DMS 273 treated with DMSO at 0.1 percent for 48 hours (cell line): ENCODE measurements at places on chromosomes 5 and 9.

GRCh38 chr9:93620881-93621820 lies 44.8 kb downstream of the PHF2 start:
- no peak for DNase-seq

GRCh38 chr5:86979811-86980411 lies 287.8 kb upstream of the RASA1 start:
- no peak for DNase-seq

GRCh38 chr5:9626955-9627354 lies 3.2 kb downstream of the TAS2R1 start:
- DNase-seq: no peak

DNA sequence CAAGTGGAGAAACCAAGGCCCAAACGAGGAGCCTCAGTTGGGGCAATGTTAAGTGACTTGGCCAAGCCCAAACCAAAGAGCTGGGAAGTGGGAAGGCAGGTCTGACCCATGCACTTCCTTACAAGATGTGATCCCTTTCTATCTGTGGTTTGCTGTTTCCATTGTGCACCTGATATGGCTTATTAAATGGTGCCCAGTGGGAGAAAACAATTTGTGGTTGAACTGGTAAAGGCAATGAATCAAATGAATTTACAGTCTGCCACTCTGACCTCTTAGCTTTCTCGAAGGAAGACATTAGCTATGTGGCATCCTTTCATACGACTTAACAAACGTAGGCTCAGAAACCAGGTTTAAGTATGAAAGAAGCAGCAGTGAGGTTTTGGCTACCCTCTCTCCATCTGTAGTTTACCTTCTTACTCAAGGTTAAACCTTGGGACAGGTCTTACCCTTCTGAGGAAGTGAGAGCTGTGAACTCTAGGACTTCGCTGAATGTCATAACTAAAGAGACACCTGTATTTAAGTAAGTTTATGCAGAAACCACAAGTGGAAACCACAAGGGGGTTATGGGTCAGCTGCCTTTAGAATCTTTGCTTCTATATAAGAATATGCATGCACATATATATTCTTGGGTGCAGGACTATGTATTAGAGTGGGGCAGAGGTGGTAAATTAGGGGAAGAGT lies 100.5 kb upstream of the SPATA31D4 start:
- DNase-seq: no peak

- DNase-seq: no peak
These were observed 75.6 kb downstream of the ARHGEF28 start for GRCh38 chr5:73701566-73701965.

DNA sequence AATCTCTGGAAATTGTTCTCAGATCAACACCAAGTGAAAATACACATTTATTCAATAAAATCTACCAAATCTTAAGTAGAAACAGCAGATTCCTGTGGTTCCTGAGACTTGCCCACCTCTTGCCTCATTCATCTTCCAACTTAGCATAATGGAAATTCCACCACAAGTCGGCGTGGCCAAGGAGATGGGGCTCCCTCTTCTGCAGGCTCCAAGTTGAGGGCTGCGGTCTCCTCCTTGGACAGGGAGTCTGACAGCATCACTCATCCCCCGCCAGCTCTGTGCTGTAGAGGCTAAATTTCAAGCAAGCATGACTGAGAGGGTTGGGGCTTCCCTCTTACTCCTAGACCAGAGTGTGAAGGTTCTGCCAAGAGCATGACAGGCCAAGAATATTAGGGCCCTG lies 273.7 kb downstream of the DIRAS2 start:
- DNase-seq: no peak

DNA sequence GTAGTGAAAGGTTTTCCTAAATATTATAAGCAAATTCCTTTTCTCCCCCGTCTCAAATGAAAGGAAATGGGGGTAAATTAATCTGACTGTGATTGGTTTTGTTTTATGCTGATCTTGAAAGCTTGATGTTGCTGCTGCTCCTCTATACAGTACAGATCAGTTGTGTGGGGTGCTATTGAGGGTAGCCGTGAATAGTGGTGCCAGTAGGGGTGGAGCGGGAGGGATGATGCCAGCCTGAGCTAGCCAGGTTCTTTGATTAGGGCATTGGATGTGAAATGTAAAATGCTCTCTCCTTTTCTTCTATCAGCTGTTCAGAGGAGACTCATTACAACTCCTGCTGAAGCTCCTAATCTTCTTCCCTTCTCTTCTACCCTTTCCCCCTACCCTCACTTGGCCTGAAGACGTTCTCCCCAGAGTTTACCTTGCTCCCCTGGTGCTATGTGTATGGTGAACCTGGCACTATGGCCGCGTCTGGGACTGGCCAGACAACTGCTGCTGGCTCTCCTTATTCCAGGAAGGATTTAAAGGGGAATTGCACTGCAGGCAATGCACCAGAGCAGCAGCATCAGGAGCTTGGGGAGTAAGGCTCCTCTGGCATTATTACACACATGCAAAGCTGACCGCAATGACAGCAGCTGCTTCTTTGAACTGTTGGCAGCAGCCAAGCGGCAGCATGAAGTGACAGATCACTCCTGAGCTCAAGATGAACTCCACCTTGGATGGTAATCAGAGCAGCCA lies 566 bp downstream of the GPR21 start:
- no peak for DNase-seq

DNA sequence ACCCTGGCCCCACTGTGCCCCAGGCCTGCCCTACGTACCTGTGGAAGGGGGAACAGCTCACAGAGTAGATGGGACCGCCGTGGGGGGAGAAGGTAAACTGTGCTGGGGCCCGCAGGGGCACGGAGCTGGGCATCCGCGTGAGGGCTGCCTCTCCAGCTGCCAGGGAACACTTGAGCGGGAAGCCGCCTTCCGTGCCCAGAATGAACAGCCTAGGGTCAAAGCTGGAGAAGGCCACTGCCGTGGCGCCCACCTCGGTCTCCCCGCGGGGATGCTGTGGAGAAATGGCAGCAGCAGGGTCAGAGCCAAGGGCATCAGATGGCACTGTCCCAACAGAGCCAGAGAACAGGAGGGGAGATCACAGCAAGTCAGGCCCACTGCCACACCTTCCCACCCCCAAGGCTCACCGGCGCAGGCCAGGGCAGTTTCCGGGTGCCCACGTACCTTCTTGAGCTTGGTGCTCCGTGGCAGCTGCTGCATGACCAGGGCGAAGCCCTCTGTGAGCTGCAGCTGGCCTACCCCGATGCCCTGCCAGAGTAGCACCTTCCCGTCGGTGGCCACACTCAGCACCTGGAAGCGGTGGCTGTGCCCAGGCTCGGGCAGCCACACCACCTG lies 21.9 kb downstream of the DYNC2I2 start:
- DNase-seq: no peak

GRCh38 chr9:115627511-115627910 lies 509.6 kb upstream of the TNC start:
- DNase-seq: no peak

DNA sequence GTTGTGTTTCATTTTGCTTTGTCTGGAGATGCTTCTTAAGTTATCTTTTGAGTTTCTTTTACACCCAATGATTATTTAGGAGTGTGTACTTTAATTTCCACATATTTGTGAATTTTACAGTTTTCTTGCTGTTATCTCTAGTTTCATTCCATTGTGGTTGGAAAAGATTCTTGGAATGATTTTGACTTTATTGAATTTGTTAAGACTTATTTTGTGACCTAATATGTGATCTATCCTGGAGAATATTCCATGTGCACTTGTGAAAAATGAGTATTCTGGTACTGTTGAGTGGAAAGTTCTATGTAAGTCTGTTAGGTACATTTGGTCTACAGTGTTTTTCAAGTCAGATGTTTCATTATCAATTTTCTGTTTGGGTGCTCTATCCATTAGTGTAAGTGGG lies 24.4 kb upstream of the GRAMD2B start:
- DNase-seq: no peak

DNA sequence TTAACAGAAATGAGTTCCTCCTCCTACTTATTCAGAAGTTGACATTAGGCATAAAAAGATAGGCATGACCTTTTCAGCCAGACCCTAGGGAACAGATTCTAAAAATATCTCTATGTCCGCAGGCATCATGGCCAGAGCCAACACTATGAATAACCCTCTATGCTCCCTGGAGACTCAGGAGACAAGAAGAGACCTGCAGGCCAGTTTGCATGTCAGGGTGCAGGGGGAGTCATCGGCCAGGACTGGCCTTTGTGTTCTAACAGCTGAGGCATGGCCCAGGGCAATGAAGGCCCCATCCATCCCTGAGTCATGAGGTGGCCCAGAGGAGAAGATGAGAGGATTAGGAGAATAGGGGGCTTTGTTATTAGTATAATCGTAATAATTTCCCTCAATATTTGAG lies 93.8 kb downstream of the TMEM215 start:
- no peak for DNase-seq

- no peak for DNase-seq
These were observed 1.8 kb downstream of the AQP3 start for GRCh38 chr9:33445389-33446239.

- no peak for DNase-seq
These were observed 1.6 kb downstream of the STKLD1 start for GRCh38 chr9:133377721-133378216.
